Activated T-helper 17 cell treated with anti-CD3 and anti-CD28 coated beads, Interleukin-2, amount 50 U/mL, for 72 hours (primary cell): ENCODE measurements at places on chromosomes 5 and 9.
A peak's percentile ranks its signal among the peaks of the same experiment; 100 is the strongest.

GRCh38 chr9:7387840-7388239 lies 411.7 kb downstream of the DMAC1 start:
- H3K27ac ChIP-seq, result no peak overlapping the region
- no peak for ATAC-seq
- no peaks in the 10 kb centered on the region for H3K36me3 ChIP-seq
- no peaks in the 10 kb centered on the region for H3K4me1 ChIP-seq

GRCh38 chr5:169651526-169651925 lies 14.5 kb downstream of the DOCK2 start:
- peaks cover 74% of the 10 kb centered on the region for H3K4me1 ChIP-seq
- peaks cover 67% of the 10 kb centered on the region for H3K36me3 ChIP-seq
- H3K4me3 ChIP-seq, result peak overlapping the region; percentile 84
- H3K27me3 ChIP-seq, result no peaks in the 10 kb centered on the region
- peak overlapping the region; percentile 99 for H3K27ac ChIP-seq

DNA sequence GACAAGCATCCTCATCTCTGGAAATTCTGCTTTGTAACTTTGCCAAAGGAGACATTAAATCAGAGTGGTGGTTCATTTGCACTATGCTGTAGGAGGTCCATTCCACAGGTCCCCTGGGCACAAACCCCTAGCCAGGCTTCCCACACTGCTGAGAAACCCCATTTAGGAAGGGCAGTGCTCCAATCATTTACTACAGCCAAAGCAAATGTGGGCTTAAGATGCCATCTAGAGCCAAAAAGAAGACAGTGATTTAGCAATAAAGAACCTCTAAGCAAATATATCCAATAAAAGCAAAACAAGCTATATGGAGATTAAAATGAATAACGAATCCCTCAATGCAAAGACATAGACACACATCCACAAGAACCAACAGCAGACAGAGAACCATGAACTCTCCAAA lies 129.0 kb upstream of the ALDH1B1 start:
- H3K4me3 ChIP-seq, result no peak overlapping the region
- H3K27ac ChIP-seq, result no peak overlapping the region
- ATAC-seq, result no peak
- no peaks in the 10 kb centered on the region for H3K4me1 ChIP-seq
- peaks cover 14% of the 10 kb centered on the region for H3K27me3 ChIP-seq

DNA sequence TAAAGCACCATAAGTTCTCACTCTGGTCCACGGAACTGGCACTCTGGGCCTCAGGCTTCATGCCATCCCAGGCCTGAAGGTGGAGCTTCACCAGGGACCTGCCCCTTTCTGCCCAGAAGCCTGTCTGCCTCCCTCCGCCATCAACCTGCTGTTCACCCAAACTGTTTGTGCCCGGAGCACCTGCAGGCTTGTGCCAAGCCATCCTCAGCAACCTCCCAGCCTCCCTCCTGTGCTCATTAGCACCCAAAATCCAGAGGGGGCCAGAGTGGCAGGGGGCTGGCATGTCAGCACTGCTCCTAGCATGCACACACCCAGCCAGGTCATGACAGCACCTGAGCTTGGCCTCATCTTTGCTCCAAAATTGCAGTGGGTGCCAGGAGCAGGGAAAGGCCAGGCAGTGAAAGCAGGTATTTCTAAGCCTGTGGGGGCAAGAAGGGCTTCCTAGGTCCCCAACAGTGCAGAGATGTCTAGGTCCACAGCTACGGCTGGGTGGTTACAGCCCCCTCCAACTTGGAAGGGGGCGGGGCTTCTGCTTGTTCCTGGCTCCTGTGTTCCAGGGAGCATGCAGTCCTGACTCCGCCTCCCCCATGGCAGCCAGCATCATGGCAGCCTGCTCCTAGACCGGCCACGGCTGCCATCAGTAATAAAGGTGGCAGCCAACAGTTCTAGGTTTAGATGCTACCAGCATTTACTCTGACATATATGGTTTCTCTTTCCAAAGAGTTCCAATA lies 85.1 kb downstream of the GIN1 start:
- no peak overlapping the region for H3K4me3 ChIP-seq
- no peaks in the 10 kb centered on the region for H3K4me1 ChIP-seq
- no peak for ATAC-seq
- no peaks in the 10 kb centered on the region for H3K27me3 ChIP-seq
- peaks cover 29% of the 10 kb centered on the region for H3K36me3 ChIP-seq

GRCh38 chr9:123081824-123082223 lies 48.4 kb downstream of the GPR21 start:
- H3K4me3 ChIP-seq, result no peak overlapping the region
- no peak for ATAC-seq
- peaks cover 6% of the 10 kb centered on the region for H3K4me1 ChIP-seq
- peaks cover 89% of the 10 kb centered on the region for H3K36me3 ChIP-seq
- H3K27ac ChIP-seq, result peak overlapping the region; percentile 24
- H3K27me3 ChIP-seq, result no peaks in the 10 kb centered on the region

DNA sequence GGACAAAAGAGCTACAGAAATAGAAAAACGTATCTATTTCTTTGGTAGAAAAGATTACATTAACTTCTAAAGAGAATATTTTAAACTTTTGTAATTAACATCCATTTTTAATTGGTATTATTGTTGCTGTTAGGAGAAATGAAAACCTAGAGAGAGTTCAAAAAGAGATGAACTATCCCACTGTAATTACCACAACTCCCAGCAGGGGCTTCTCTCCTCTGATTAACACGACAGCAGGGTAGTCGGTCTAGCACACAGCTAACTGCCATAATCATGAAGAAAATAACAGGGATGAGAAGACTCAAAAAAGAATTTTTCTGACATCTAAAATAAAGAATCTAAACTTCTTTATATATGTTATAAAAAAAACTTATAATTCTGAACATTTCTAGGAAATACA lies 86.2 kb upstream of the CDH9 start:
- no peaks in the 10 kb centered on the region for H3K27me3 ChIP-seq
- no peak overlapping the region for H3K4me3 ChIP-seq
- ATAC-seq, result no peak

DNA sequence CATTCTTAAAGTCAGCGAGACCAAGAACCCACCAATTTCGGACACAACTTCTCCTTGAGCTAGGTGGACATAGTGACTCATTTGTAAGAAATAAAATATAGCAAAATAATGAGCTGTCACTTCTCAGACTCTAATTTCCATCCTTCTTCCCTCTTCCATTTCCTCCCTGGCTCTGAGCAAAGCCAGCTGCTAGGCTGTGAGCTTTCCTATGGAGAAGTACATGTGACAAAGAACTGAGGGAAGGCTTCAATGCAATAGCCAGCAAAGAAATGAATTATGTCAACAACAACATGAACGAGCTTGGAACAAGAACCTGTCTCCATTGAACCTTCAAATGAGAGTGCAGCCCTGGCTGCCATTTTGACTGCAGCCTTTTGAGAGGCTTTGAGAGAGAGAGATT lies 25.9 kb upstream of the SELENOP start:
- no peak overlapping the region for H3K4me3 ChIP-seq
- no peak overlapping the region for H3K27ac ChIP-seq
- ATAC-seq, result no peak
- no peaks in the 10 kb centered on the region for H3K27me3 ChIP-seq
- no peaks in the 10 kb centered on the region for H3K4me1 ChIP-seq
- no peaks in the 10 kb centered on the region for H3K36me3 ChIP-seq

DNA sequence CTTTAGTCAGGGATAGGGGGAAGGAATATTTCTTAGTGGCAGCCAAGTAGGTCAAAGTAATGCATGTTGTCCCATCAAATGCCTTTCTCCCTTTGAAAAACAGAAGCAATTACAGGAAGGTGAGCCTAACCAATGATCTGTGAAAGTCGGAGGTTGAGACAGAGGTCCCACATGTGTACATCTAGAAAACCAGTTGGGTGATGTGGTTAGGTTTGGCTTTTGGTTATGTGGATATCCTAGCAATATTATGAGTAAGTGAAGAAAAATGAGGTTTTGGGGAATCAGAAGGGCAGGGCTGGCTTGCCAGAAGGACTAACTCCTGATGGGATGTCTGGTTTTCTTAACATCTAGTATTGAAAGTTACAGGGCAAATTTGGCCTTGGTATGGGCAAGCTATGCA lies 63.4 kb upstream of the PALM2AKAP2 start:
- ATAC-seq, result no peak
- H3K36me3 ChIP-seq, result no peaks in the 10 kb centered on the region
- H3K4me1 ChIP-seq, result no peaks in the 10 kb centered on the region

DNA sequence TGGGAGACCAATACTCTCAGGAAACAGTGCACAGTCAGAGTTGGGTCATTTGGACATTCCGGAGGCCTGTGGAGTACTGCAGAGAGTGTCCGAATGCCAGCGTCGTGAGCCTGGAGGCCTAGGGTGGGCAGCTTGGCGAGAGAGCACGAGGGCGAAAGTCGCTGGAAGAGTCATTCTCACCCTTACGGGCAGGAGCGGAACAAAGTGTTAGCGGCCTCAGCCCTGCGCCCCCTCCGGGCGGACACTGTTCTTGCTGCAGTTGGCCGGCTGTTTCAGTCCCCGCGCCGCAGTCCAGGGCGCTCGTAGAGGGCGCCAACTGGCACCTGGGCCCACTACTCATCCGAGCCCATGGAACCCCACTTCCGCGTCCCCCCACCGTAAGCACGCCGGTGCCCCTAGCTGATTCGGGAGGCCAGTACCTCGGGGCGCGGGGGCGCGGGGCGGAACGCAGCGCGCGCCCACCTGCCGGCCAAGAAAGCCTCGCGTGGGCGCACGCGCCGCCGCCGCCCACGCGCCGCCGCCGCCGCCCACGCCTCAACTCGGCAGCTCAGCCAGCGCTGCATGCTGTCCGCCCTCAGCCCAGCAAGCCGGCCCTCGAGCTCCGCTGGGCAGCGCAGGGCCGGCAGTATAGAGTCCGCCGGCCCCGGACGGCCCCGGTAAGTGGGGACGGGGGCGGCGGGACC lies 99.7 kb upstream of the CCL21 start:
- no peak overlapping the region for H3K4me3 ChIP-seq
- no peaks in the 10 kb centered on the region for H3K4me1 ChIP-seq
- no peaks in the 10 kb centered on the region for H3K36me3 ChIP-seq
- H3K27ac ChIP-seq, result no peak overlapping the region
- ATAC-seq, result no peak
- peaks cover 40% of the 10 kb centered on the region for H3K27me3 ChIP-seq

DNA sequence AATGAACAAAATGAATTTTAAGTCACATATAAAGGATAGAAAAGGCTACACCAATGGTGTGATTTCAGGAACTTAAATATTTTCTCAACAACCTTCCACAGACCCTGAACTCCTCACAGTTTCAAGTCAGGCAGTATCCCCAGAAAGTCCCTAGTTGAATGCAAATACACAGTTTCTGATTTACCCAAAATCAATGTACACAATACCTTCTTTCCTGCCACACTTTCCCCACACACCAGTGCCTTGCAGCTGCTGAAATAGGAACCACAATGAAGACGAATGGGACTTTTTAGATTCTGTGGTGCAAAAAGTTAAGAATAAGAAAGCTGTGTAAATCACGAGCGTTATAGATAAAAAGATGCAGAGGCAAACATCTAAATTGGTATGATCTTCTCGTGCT lies 552.4 kb upstream of the MEF2C start:
- no peak overlapping the region for H3K27ac ChIP-seq
- no peaks in the 10 kb centered on the region for H3K4me1 ChIP-seq
- no peak for ATAC-seq
- no peaks in the 10 kb centered on the region for H3K27me3 ChIP-seq

- peak overlapping the region; percentile 89 for H3K27ac ChIP-seq
- no peaks in the 10 kb centered on the region for H3K27me3 ChIP-seq
- peaks cover 4% of the 10 kb centered on the region for H3K36me3 ChIP-seq
- peaks cover 45% of the 10 kb centered on the region for H3K4me1 ChIP-seq
- ATAC-seq, result no peak
- H3K4me3 ChIP-seq, result peak overlapping the region; percentile 85
These were observed 2.5 kb downstream of the TJP2 start for GRCh38 chr9:69176471-69177171.

GRCh38 chr5:157292599-157292998 lies 26.7 kb downstream of the CYFIP2 start:
- H3K36me3 ChIP-seq, result peaks cover 100% of the 10 kb centered on the region
- no peaks in the 10 kb centered on the region for H3K27me3 ChIP-seq
- H3K4me3 ChIP-seq, result no peak overlapping the region
- peaks cover 38% of the 10 kb centered on the region for H3K4me1 ChIP-seq

GRCh38 chr9:87471746-87472145 lies 25.9 kb upstream of the DAPK1 start:
- no peak overlapping the region for H3K4me3 ChIP-seq
- ATAC-seq, result no peak
- H3K36me3 ChIP-seq, result no peaks in the 10 kb centered on the region
- H3K27me3 ChIP-seq, result peaks cover 5% of the 10 kb centered on the region
- H3K4me1 ChIP-seq, result no peaks in the 10 kb centered on the region
- H3K27ac ChIP-seq, result no peak overlapping the region

DNA sequence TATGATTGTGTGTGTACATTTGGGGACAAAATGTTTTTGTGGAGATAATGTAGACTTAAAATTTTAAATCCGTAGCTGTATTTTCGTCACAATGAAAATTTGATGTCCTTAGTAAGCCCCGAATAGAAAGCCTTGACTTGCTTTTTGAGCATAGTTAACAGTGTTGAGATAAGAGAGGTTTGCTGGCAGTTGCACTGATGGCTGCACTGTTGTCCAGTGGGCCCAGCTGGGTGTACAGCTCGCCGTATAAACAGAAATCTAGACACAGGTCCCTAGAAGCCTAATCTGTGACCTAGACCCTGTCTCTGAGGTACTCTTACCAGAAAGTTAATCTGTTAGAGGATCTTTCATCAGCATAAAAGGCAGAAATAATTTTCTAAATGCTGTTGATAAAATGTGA lies 271.3 kb upstream of the DMRT1 start:
- peaks cover 3% of the 10 kb centered on the region for H3K4me1 ChIP-seq
- H3K4me3 ChIP-seq, result no peak overlapping the region
- no peak for ATAC-seq
- H3K27ac ChIP-seq, result no peak overlapping the region

- no peaks in the 10 kb centered on the region for H3K27me3 ChIP-seq
- ATAC-seq, result no peak
- no peak overlapping the region for H3K4me3 ChIP-seq
- H3K27ac ChIP-seq, result no peak overlapping the region
These were observed 9.7 kb upstream of the SUSD3 start for GRCh38 chr9:93048566-93049448.

GRCh38 chr5:134410822-134411221 lies 859 bp downstream of the CDKN2AIPNL start:
- H3K27me3 ChIP-seq, result no peaks in the 10 kb centered on the region
- peaks cover 13% of the 10 kb centered on the region for H3K4me1 ChIP-seq
- peak overlapping the region; percentile 90 for H3K27ac ChIP-seq
- peaks cover 7% of the 10 kb centered on the region for H3K36me3 ChIP-seq
- peak overlapping the region; percentile 92 for H3K4me3 ChIP-seq
- ATAC-seq, result no peak

- H3K27me3 ChIP-seq, result no peaks in the 10 kb centered on the region
- H3K4me1 ChIP-seq, result peaks cover 10% of the 10 kb centered on the region
- H3K36me3 ChIP-seq, result peaks cover 6% of the 10 kb centered on the region
- no peak overlapping the region for H3K27ac ChIP-seq
These were observed 116.3 kb downstream of the MED27 start for GRCh38 chr9:131963072-131964030.

DNA sequence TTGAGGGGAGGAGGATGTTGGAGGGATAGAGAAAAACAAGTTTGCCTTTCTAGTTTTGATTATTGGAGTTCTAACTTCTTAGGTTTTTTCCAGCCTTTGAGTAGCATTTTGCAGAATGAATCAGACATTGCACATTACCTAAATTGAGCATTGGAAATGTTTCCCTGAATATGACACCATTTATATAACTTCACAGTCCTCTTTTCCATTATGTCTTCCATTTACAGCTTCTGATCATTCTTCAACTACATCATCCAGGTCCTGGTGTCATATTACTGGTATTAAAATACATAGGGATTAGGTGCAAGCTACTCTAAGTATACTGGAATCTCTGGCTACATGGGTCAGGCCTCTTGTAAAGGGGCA lies 286.1 kb downstream of the ARHGAP26 start:
- peak overlapping the region; percentile 91 for H3K27ac ChIP-seq
- H3K4me1 ChIP-seq, result peaks cover 17% of the 10 kb centered on the region
- peaks cover 32% of the 10 kb centered on the region for H3K36me3 ChIP-seq
- H3K27me3 ChIP-seq, result no peaks in the 10 kb centered on the region
- peak; percentile 55 for ATAC-seq
- H3K4me3 ChIP-seq, result peak overlapping the region; percentile 54
